ENCODE measurements at places on chromosomes 3 and 15.

GRCh38 chr3:60036803-60037202 is 987.0 kb upstream of the CFAP20DC start:
- no peak for DNase-seq

DNA sequence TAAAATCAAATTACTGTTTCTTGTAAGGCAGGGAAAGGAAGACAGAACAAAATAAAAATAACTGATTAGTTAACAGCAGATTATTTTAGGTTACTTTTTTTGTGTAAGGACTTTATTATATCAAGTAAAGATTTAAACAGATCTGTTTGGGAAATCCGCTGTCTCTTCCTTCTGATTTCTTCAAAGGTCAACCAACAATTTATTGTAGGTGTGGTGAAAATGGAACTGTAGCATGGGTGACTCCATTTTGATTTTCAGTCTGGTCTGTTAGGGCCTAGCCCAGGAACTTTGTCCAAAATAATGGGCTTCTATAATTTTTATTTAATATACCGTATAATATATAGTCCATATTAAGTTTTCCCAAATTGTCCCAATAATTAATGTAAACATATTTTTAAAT is 13.5 kb upstream of the IDH2 start:
- no peak for DNase-seq

GRCh38 chr3:41327718-41328117 is 128.4 kb downstream of the CTNNB1 start:
- DNase-seq = peak; percentile 27

DNA sequence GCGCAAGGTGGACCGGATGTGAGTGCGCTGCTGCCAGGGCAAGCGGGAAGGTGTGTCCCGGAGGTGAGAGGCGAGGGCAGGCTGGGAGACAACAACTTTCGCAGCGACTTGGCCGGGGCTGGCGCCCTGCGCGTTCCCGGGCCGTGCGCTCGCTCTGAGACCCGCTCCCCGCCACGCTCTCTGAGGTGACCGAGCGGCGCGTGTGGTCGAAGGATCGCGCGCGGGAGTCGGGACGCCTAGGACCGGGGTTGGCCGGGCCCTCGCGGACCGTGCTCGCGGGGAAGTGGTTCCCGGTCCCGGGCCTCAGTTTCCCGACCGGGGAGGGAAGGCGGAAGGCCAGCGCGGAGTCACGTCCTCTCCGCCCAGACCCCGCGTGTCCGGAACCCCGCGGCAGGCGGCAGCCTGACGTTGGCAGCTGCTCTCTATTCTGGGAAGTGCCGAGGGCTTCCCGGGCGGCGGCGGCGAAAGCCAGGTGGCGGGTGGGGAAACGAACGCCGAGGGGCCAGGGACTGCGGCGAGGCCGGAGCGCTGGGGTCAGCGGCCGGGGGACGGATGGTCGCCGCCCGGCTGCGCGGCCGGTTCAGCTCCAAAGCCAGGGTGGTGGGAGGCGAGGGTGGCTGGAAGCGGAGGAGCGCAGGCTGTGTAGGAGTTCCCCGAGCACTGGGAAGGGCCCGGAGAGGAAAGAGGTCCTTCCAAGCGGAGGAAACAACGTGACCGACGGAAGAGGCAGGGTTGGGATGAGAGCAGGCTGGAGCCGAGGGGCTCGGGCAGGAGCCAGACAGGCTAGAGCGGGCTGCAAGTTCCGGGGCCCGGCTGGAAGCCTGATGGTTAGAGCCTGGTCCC is 1.0 kb upstream of the IGF2BP2 start:
- peak; percentile 61 for DNase-seq

DNA sequence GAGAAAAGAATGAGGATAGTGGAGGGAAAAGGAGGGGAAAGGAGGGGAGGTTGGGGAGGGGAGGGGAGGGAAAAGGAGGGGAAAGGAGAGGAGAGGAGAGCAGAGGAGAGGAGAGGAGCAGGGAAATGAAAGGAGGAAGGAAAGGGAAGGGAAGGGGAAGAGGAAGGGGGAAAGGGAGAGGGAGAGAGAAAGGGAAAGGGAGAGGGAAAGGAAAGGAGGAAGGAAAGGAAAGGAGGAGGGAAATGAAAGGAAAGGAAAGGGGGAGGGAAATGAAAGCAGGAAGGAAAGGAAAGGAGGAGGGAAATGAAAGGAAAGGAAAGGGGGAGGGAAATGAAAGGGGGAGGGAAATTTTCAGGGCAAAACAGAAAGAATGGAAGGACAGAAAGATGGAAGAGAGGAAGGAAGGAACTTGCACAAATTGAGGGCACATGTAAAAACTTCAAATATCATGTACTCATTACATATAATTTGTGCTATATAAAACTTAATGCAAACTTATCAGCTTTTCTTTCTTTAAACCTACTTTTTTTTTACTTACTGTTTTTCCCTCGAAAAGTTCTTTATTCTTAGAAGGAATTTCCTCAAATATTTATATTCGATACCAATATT is 148.0 kb downstream of the ZBTB20 start:
- DNase-seq = no peak

GRCh38 chr15:95883064-95883463 is 447.4 kb upstream of the NR2F2 start:
- no peak for DNase-seq

DNA sequence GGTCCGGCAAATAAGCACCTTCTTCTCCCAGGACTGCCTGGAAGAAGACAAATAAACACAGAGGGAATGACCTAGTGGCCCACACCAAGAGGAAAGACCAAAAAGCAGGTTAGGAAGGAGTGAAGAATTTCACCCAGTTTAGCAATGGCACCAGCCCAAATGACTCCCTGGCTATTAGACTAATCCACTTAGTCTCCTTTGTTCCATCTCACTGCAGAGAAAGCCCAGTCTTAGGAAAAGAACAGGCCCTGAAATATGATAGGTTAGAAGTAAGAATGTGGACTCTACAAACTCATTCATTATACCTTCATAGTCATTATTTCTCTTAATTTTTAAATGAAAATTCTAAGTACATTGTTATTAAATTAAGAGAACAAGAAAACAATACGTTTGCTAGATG is 23.2 kb downstream of the SERPINI2 start:
- DNase-seq = no peak

DNA sequence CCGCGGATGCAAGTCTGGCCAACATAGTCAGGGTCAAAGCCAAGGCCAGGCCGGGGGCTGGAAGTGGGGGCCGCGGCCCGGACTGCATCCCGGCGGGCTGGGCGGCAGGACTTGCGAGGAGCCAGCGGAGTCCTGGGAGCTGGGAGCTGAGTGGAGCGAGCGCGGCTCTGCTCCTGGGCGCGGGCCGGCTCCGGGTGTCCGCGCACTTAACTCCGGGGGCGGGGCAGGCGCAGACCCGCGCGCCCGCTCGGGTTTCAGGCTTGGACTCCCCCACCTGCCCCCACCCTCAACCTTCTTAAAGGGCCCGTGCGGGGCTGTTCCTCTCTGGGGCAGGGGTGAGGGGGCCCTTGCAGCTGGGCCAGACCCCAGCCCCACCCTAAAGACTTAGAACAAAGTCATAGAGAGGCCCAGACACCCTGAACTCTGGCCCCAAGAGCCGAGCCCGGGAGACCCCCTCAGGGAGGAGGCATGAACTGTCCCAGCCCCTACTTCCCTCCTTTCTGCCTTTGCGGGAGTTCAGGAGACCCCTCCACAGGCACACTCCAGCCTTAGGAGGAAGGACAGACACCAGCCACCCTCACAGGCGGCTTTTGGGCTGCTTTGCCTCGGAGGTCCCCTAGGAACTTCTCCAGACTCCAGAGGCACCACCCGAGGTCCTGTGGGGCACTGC is at the start of gene CSPG4:
Gene CSPG4 (minus strand): TSS at position 181 of the 670 bp plus-strand sequence. CDS start 93 bp downstream, at position 88.
- no peak for DNase-seq

All from MCF 10A (cell line).